ENCODE measurements at places on chromosomes 3 and 15.

GRCh38 chr15:74208901-74209559, 6.4 kb upstream of the STRA6 start:
- no peak for DNase-seq

- DNase-seq, result no peak
These were observed 17.0 kb downstream of the WDR93 start for GRCh38 chr15:89707577-89707976.

- DNase-seq, result no peak
These were observed 650 bp upstream of the MORC1 start for GRCh38 chr3:109118584-109118983.

GRCh38 chr3:160044121-160044520, 55.5 kb downstream of the IL12A start:
- no peak for DNase-seq

Measured in MV-4-11 (cell line).